Activated effector memory CD4-positive, alpha-beta T cell treated with Interleukin-2 at 50 U/mL for 16 hours (primary cell): ENCODE measurements at places on chromosomes 6 and 20.

DNA sequence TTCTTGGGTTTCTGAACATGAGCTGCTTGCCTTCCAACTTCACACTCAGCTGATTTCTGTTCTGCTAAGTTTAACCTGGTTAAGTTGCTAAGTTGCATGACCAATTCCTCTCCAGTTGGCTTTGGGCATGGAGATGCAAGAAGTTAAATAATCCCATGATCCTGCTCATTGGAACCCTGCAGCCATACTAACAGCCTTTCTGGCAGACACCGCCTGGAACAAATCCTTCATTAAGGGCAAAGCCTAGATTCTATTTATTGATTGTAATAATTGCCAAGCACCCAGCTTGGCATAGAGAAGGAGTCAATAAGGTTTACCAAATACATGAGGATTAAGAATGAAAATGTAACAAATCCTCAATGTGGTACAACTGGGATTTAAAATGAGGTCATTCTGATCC is 742.4 kb upstream of the CHD6 start:
- DNase-seq = no peak

GRCh38 chr20:25360631-25361286 is 29.9 kb downstream of the ABHD12 start:
- no peak for DNase-seq

DNA sequence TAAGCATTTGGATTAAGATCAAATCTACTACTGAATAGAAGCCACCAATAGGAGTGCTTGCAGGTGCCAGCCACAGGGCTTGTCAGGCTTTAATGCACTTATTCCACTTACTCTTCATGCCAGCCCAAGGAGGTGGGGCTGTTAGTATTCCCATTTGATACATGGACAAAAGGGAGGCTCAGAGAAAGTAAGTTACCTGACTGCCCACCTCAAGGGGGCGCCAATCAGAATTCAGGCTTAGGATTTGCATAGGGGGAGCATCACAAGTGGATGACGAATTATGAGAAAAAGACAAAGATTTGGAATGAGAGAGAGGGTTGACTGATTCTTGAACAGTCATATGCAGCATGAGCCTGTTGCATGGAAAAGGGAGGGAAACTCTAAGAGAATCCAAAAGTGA is 188.4 kb upstream of the TSHZ2 start:
- DNase-seq = no peak

- no peak for DNase-seq
These were observed 6.4 kb downstream of the MYLK4 start for GRCh38 chr6:2744209-2744771.

GRCh38 chr20:14632906-14633305 is 295.5 kb upstream of the FLRT3 start:
- no peak for DNase-seq

DNA sequence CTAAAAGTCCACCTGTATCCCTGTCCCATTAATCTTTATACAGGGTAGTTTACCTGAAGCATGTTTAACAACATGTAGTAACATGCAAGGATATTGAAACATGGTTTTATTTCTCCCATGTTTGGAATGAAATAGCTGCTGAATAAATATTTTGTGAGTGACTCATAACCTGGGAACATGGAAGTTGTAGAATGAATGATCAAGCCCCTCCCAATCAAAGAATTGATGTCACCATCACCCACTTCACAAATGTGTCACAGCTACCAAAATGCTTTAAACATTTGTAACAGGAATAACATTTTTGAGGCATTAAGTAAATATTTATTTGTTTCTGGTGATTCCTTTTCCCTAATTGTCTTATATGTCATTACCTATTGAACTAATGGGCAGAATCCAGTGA is 58.9 kb upstream of the TNFAIP3 start:
- no peak for DNase-seq
